A549 treated with ZK216348 at 1 μM for 4 hours (cell line): ENCODE measurements at places on chromosomes 13 and 19. TPM values are rescaled to one million over a fixed set of nuclear protein-coding genes. Genes with fewer than 3 reads are reported as not detected.

KRTDAP gene
- not detected in 5 replicates for total RNA-seq

NOVA2 gene
- 0.21 to 0.38 TPM (median 0.29 TPM) in 5 replicates for total RNA-seq

TEX26 gene
- total RNA-seq, result not detected in 5 replicates

FGF21 gene
- total RNA-seq, result not detected in 5 replicates

ACP7 gene
- total RNA-seq, result 0.14 to 0.23 TPM (median 0.15 TPM) in 3 of 5 replicates, not detected in the others

TJP3 gene
- 0.22 to 1.1 TPM (median 0.81 TPM) in 5 replicates for total RNA-seq

DCT gene
- not detected in 5 replicates for total RNA-seq

EPS8L1 gene
- 3.0 to 9.2 TPM (median 6.8 TPM) in 5 replicates for total RNA-seq

CEACAM19 gene
- total RNA-seq, result 6.6 to 13.0 TPM (median 10.0 TPM) in 5 replicates

PEG3 gene
- total RNA-seq, result not detected in 5 replicates

CAPN12 gene
- 4.7 to 6.8 TPM (median 6.0 TPM) in 5 replicates for total RNA-seq

ZNF284 gene
- 0.36 to 0.57 TPM (median 0.40 TPM) in 5 replicates for total RNA-seq

RFXAP gene
- total RNA-seq, result 0.47 to 1.4 TPM (median 0.79 TPM) in 5 replicates

BAX gene
- total RNA-seq, result 231 to 402 TPM (median 354 TPM) in 5 replicates

VSTM1 gene
- 0.55 to 0.92 TPM (median 0.78 TPM) in 3 of 5 replicates, not detected in the others for total RNA-seq

CEACAM20 gene
- total RNA-seq, result 0.09 to 0.11 TPM in 2 of 5 replicates, not detected in the others

GDF15 gene
- 15.2 to 41.1 TPM (median 30.8 TPM) in 5 replicates for total RNA-seq

DUS3L gene
- 29.2 to 35.5 TPM (median 32.6 TPM) in 5 replicates for total RNA-seq

PLK5 gene
- total RNA-seq, result not detected in 5 replicates

FCER2 gene
- total RNA-seq, result not detected in 5 replicates
